Stimulated activated CD4-positive, alpha-beta T cell treated with anti-CD3 and anti-CD28 coated beads, TNF-alpha, amount 100 ng/mL, for 48 hours (primary cell): ENCODE measurements at places on chromosomes 2 and 18.
A peak's percentile ranks its signal among the peaks of the same experiment; 100 is the strongest.

- no peak for DNase-seq
Observed at GRCh38 chr2:165791421-165792103, 2.5 kb downstream of the GALNT3 start.

DNA sequence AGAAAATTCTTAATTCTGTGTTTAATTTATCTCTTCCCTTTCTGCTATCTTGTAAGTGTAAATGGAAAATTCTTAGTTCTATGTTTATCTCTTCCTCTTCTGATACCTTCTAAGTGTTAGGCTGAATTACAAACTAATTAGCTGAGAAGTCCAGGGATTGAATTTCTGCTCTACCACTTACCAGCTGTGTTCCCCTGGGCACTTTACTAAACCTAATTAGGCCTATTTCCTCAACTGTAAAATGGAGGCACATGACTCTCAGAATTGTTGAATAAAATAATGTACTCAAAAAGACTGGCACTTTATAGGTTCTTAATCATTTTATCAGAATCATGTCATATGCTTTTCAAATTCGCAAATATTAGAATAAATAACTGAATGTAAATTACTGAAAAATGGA, 146.3 kb downstream of the MAP2 start:
- no peak for DNase-seq

- no peak for DNase-seq
Observed at GRCh38 chr2:64666810-64667438, 13.2 kb upstream of the SERTAD2 start.

GRCh38 chr18:5284808-5285207, 10.7 kb downstream of the ZBTB14 start:
- DNase-seq = no peak

- no peak for DNase-seq
Observed at GRCh38 chr2:81747481-81748070, 1443.0 kb upstream of the LRRTM1 start.

GRCh38 chr18:25181581-25181980, 170.4 kb downstream of the ZNF521 start:
- no peak for DNase-seq

DNA sequence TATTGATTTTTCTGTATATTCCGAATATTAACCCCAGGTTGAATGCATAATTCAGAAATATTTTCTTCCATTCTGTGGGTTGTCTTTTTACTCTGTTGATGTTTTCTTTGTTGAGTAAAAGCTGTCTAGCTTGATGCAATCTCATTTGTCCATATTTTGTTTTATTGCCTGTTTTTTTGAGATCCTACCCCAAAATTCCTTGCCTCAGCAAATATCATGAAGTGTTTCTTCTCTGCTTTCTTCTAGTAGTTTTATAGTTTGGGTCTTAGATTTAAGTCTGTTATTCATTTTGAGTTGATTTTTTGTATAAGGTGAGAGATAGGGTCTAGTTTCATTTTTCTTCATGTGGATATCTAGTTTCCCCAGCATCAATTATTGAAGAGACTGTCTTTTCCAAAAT, 467.9 kb upstream of the GCFC2 start:
- DNase-seq = no peak

DNA sequence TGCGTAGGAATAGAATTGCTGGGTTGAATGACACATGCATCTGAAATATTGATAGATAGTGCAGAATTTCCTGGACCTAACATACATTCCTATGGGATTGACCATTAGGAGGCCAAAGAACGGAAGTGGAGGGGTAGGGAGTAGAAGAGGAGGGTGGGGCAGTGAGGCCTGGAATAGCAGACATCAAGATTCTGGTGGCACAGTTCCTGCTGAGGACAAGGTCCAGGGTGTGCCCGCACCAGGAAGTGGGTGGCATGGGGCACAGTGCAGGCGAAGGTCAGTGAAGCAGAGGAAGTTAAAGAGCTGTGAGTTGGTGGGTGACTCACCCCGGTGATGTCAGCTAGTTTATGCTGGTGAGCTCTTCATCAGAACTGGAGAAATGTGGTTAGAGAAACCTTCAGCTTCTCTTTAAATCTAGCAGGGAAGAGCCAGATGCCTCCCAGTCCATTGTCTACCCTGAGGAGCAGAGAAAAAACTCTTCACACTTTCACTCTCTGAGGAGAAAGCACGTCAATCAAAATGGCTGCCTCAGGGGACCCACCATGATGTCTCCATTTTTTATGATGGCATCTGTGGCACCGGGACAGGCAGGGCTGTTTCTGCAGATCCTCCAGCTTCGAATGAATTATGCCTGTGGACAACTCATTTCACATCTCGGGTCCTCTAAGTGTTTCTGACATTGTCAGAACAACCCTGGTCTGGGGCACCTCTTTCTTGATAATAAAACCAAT, 55.9 kb upstream of the CTLA4 start:
- peak; percentile 46 for DNase-seq

GRCh38 chr18:22309191-22309590, 108.5 kb downstream of the CTAGE1 start:
- DNase-seq = no peak

- DNase-seq = no peak
Observed at GRCh38 chr2:104158191-104158590, 695.7 kb upstream of the POU3F3 start.

GRCh38 chr2:78768016-78768415, 257.5 kb upstream of the REG3G start:
- no peak for DNase-seq

DNA sequence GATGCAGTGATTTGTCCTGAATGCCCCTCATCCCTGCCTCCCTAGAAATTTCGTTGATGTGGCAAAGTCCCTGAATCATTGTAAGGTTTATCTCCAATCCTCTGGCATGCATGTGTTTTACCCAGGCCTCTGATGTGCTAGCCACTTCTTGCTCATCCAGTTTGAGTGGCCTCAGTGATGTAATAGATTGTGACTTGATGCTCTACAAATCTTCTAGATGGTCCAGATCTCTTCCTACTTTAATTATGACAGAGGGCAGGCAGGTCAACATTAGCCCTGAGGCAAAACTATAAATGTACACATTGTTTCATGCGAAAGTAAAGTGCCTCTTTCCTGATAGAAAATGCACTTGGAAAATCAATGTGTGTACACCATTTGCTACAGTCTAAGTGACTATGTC, 54.5 kb downstream of the LONRF2 start:
- no peak for DNase-seq
